ENCODE measurements at places on chromosomes 2 and 18. TPM values are rescaled to one million over a fixed set of nuclear protein-coding genes. Genes with fewer than 3 reads are reported as not detected.

- no peak for DNase-seq
Measured at GRCh38 chr2:6421138-6421730, 444.5 kb downstream of the CMPK2 start.

ZNF521 gene
- 87.6 TPM for total RNA-seq

DNA sequence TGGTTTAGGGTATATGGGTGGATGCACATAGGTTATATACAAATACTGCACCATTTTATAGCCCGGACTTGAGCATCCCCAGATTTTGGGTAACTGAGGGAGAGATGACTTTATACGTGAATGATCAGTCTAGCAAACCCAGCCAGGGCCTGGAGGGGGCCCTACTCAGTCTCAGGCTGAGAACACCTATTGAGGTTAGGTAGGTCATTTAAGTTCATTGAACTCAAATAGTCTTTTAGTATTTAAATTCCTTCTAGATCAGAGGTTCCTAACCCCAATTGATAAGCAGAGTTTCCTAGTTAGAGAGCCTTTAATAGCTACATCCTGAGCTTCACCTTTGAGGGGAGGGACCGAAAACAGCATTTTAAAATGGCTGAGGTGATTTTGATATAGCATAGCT is 487.0 kb downstream of the DCC start:
- DNase-seq = no peak

- DNase-seq = no peak
Measured at GRCh38 chr18:35876243-35876642, 96.2 kb upstream of the RMP24 start.

PAIP2B gene
- 1.1 TPM for total RNA-seq

DNA sequence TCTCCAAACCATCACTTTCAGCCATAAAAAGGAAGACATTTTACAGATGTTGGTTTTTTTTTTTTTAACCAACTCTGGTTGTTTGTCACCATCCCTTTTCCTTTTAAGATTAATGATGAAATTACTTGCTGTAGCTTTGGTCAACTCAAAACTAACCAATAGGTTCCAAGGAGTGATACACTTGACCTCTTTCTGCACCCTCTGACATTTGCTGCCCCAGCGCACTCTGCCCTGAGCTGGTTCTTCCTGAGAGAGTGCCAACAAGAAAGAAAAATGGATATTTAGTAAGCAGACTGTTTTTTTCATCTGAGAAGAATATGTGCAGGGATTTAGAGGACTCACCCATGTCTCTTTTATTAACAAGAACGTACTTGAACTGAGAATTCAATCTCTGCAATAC is 520.0 kb downstream of the TXNL1 start:
- DNase-seq = no peak

DNA sequence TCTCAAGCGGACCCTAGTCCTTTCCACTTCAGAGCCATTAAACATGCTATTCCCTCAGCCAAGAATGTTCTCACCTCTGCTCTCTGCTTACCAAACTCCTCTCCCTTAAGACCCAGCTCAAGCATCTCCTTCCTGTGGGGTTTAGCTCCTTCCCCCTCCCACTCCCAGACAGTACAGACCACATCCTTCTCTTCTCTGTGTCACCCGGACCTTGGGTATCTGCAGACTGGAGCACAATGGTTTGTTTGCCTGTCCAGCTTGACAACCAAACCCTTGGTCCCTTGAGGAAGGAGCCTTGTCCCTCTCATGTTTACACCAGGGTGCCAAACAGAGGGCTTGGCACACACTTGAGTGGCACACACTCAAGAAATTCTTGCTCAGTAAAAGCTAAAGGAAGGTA is 4.1 kb upstream of the CD8A start:
- no peak for DNase-seq

GRCh38 chr2:42558827-42559226 is 9.6 kb upstream of the MTA3 start:
- DNase-seq = no peak

- no peak for DNase-seq
Measured at GRCh38 chr2:2503864-2504418, 172.9 kb upstream of the MYT1L start.

GRCh38 chr2:188527581-188527993 is 235.9 kb downstream of the GULP1 start:
- DNase-seq = no peak

- no peak for DNase-seq
Measured at GRCh38 chr2:2148776-2149175, 182.3 kb downstream of the MYT1L start.

ANKRD23 gene
- total RNA-seq = 2.2 TPM

- DNase-seq = peak; percentile 6
Measured at GRCh38 chr18:59604877-59605276, 92.3 kb downstream of the CCBE1 start.

KYNU gene
- not detected for total RNA-seq

DNA sequence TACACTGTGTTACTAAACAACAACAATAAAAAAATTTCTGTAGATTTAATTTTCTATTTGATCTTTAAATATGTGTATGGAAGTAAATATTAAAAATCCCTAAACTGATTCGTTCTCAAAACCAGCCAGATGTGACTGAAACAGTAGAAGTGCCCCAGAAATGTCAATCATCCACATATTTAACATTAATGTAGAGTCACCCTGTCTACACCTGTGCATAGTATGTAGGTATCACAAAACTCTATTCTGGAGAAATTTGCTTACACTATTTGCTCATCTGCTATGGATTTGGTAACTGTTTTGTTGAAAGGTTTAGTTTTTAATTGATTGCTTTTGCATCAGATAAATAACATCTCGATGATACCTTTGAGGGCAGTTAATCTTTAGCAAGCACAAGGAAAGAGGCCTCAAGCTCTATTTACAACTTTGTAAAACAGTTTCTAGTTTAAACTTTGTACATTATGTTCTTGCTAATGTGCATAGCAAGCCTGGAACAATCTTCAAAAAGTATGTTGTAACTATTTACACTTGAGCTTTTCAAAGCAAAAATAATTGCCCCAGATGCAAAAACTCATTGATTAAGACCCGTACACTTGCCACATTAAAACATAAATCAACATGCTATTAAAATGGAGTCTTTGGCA is 76.8 kb downstream of the PPP1R1C start:
- DNase-seq = no peak

DNA sequence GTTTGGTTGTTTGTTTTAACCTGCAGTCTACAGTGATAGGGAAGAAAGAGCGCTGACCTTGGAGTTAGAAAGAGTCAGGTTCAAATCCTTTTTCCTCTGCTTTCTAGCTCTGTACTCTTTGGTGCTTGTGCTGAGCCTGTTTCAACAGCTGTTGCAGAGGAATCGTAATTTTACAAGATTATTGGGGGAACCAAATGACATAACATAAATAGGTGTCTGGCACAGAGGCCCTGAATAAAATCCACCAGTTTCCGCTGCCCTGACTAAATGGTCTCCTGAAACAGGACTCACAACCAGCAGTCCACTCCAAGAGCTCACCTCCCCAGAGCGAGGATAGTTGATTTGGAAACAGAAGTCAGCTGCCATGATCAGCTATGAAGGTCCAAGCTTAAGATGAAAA is 125.0 kb upstream of the CDC42EP3 start:
- no peak for DNase-seq

- no peak for DNase-seq
Measured at GRCh38 chr18:22844190-22844589, 88.9 kb upstream of the RBBP8 start.

DNA sequence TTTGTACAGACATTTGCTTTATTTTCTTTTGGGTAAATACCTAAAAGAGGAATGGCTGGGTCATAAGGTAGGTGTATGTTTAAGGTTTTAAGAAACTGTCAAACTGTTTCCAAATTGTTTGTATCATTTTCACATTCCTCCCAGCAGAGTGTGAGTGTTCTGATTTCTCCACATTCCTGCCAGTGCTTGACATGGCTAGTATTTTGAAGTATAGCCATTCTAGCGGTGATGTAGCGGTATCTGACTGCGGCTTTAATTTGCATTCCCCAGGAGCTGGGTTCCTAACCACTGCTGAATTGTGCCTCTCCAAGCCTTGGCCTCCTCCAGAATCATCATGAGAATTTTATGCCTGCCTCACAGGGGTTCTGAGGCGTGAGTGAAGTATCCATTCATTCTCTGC is 61.8 kb upstream of the ARL4C start:
- no peak for DNase-seq

DNA sequence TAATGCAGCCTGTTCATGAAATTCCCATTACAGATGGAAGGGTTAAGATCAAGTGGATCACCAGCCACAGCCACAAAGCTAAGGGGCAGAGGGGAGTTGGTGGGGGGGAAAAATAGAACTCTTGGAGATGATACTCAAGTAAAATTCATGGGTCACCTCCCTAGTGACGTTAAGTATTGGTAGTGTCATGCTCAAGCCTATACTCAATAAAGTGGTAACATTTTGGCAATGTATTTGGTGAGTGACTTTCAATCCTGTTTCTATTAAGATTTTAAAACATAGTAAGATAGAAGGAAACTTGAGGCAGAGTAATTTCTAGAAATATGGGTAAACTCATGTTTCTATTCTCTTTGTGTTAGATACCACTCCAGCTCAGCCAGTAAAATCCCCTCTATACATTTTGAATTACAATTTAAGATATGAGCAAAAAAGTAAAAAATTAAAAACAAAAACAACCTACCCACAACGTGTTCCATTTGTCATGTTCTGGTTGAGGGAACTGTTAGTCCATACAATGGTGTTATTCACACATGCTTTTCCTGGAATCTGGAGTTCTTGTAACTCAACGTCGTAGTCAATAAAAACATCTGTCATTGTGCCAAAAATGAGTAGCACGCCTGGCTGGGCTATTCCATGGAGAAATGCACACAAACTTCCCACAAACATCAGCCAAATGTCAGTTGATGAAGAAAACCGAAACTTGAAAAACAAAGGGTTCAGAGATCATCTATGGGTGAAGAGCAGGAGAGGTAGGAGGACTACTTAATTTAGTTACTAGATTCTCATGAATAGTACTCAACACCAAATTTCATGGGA is 18.1 kb downstream of the ABCB11 start:
- DNase-seq = no peak

DNA sequence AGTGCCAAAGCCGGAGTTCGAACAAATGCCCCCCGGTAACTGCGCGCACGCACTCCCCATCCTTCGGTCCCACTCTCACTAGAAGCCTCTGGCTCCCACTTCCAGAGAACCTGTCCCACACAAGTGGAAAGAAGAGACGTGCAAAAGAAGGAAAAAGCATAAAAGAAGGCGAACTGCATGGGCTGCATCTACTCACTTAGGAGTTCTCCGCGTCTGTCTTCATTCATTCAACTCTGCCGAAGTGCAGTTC is 312 bp downstream of the NR4A2 start:
- no peak for DNase-seq

DPYSL5 gene
- total RNA-seq = 4.8 TPM

RUFY4 gene
- total RNA-seq = not detected

SIX3 gene
- total RNA-seq = not detected

CTDSP1 gene
- 68.2 TPM for total RNA-seq

C2orf80 gene
- total RNA-seq = 7.4 TPM

GRCh38 chr2:184923751-184924150 is 325.4 kb downstream of the ZNF804A start:
- no peak for DNase-seq

RAB27B gene
- not detected for total RNA-seq

DNA sequence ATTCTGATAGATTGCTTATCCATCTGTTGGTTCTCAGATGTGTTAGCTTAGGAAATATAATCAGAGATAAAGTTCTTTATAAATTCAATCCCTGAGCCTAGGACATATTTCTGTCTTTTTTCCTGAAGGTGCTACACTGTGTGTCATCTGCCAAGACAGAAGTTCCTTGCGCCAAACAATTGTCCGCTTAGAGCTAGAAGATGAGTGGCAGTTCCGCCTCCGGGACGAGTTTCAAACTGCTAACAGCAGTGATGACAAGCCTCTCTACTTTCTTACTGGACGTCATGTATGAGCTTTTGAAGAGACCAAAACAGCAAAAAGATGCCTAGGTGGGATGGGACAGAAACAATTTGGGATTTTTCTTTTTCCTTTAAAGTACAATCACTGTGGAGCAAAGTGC is 78.0 kb downstream of the ESCO1 start:
- DNase-seq = no peak

GKN2 gene
- total RNA-seq = not detected

FOXI3 gene
- total RNA-seq = not detected

DNA sequence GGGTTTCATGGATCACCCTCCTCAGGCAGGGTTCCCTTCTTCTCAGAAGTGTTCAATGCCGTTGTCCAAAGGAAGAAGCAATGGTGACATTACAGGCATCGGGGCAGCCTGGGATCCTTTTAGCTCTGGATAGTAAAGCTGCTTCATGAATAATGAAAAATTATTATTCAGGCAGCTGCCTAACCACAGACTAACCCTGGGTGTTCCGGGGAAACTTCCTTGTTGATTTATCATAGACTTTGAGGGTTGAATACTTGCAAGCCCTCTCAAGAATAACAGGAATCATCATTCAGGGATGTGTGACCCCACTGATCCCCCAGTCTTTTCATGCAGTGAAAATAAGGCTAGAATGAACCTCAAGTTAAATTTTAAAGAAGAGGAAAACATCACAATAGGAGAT is 419.4 kb downstream of the MEIS1 start:
- DNase-seq = no peak

GRCh38 chr2:177015356-177015923 is 197.2 kb upstream of the HNRNPA3 start:
- peak; percentile 69 for DNase-seq

KIF3C gene
- 17.6 TPM for total RNA-seq

DNA sequence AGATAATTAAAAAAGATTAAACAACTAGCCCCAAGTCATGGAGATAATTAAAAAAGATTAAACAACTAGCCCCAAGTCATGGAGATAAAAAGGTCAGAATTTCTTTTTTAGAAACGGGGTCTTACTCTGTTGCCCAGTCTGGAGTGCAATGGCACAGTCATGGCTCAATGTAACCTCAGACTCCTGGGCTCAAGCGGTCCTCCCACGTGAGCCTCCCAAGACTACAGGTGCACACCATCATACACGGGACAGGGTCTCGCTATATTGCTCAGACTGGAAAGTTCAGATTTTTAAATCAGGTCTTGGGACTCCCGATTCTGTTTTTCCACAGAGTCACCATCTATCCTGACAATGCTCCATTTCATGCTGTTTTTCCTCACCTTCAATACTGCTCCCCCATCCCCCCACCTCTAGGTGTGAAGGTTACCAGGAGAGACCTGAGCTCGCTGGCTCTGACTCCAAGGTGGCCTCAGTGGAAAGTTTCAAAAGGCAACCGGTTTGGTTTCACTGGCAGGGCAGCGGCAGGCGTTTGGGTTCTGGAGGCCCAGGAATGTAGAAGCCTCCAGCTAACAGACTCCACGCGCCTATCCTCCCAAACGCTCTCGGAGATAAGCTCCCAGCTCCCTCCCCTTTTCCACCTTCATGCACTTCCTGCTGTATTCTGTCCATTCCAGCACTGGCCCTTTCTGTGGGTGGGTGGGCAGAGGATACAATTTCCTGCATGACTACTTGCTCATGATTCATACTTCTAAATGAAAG is 2.9 kb upstream of the SEMA4C start:
- DNase-seq = no peak

CCDC195 gene
- total RNA-seq = not detected

TRIM43 gene
- 6.3 TPM for total RNA-seq

DNA sequence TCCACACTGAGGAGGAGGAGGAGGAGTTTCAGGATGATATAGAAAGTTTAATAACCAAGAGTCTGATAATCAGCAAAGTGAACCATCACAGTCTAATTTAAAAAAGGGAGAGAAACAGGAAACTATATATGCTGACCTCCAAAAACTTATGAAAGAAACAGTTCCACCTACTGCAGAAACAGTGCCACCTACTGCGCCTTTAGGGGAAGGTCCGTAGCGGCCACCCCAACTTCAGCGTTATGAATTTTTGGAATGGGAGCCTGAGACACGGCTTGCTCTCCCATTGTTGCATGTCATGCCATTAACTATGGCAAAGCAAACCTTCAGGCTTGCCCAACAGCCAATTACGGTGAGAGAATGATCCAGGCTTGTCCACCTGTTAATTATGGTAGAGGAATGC is 1719.2 kb upstream of the LRRTM1 start:
- DNase-seq = no peak
